ENCODE measurements at places on chromosomes 4 and X.

GRCh38 chr4:90624781-90625180, 497.6 kb downstream of the CCSER1 start:
- DNase-seq, result no peak

GRCh38 chr4:14091531-14091930, 464.0 kb upstream of the BOD1L1 start:
- DNase-seq, result no peak

- no peak for DNase-seq
These were observed 50.8 kb downstream of the LRP2BP start for GRCh38 chr4:185344743-185345538.

GRCh38 chrX:110089656-110090403, 86.9 kb downstream of the TMEM164 start:
- DNase-seq, result no peak

- DNase-seq, result no peak
These were observed 77.5 kb downstream of the HHIP start for GRCh38 chr4:144723471-144723870.

- DNase-seq, result no peak
These were observed 404.7 kb upstream of the GNPDA2 start for GRCh38 chr4:45131020-45131419.

DNA sequence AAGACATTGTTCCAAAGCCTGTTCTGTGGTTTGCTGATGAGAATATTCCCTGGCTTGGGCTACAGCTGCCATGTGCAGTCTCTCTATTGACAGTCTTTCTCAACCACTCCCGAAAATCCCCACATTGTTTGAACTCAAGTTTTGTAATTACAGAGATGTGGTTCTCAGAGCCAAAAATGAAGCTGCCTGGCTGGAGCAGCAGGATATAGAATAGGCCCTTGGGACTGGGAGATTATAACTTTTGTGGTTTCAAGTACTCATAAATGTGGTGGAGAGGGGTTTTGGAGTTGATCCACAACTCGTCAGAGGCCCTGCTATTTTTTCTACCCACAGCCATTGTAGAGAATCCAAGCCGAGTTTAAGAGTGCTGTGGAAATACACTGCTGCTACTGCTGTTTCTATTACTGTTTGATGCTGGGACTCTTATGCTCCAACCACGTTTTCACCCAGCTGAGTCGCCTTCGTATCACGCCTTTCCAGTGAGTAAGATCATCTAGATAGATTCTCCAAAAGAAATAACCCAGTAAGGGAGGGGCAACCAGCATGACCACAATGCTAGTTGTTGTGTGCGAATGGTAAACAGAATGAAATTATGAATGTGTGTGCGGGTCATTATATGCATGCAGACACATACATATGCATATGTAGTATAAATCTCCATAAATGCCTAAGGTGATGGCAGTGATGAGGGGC, 57.1 kb upstream of the ATXN3L start:
- no peak for DNase-seq

GRCh38 chrX:10741003-10741402, 120.6 kb upstream of the MID1 start:
- DNase-seq, result no peak

DNA sequence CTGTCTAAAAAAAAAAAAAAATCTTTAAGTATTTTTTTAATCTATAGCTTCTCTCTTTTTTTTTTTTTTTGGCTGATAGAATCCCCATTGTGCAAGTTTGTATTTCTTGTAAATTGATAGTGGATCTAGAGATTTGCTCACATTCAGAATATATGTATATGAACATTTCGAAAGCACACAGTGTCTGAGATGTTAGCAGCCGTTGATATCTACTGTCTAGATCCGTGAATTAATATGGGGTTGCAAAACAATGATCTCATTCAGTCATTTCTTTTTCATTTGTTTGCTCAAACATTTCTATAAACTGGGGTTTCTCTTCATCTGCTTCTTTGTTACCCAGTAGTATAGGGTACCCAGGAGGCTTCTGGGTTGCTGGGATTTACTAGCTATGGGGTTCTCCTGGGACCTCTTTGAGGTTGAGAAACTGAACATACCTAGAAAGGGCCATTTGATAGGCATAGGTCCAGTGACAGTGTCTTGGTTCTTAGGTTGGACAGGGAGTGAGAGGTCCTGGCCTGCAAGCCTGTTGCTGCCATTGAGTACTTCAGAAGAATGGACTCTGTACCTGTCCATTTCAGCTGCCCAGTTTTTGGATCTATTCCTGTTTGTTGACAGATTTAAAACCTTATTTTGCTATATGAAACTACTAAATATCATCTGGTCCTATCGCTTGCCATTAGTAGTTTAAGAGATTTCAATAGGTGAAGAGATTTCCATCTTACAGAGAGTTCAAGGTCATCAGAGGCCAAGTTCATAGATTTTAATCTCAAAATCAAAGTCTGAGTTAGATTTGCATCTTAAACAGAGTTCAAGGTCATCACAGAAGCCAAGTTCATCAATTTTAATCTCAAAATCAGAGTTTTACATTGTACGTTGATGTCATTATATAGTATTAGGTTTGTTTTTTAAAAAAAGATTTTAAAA, 50.8 kb downstream of the WWC2 start:
- no peak for DNase-seq

DNA sequence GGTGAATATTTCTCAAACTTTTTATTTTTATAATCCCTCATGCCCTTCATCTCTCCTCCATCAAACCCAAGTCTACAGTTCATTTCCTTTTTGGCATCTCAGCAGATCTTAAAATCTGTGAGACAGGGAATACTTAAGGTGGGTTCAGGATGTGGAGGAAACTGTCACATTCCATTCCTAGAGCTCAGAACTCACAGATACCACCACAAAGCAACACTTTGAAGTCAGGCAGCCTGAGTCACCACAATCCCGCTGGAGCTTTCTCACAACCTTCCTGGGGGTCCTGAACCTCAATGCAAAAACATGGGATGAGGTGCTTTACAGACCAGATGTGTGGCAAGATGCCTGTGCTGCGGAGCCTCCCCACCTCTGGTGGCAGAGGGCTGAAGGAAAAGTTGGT, 63.2 kb downstream of the HHIP start:
- no peak for DNase-seq

- DNase-seq, result no peak
These were observed 166.4 kb downstream of the ARHGAP6 start for GRCh38 chrX:11499076-11500044.

GRCh38 chr4:43049326-43049725, 156.8 kb downstream of the GRXCR1 start:
- no peak for DNase-seq

GRCh38 chr4:4948370-4948769, 70.9 kb downstream of the CYTL1 start:
- no peak for DNase-seq

- no peak for DNase-seq
These were observed 219.7 kb upstream of the NDST3 start for GRCh38 chr4:117814277-117815246.

GRCh38 chr4:158722291-158722916, 792 bp downstream of the PPID start:
- DNase-seq, result no peak

DNA sequence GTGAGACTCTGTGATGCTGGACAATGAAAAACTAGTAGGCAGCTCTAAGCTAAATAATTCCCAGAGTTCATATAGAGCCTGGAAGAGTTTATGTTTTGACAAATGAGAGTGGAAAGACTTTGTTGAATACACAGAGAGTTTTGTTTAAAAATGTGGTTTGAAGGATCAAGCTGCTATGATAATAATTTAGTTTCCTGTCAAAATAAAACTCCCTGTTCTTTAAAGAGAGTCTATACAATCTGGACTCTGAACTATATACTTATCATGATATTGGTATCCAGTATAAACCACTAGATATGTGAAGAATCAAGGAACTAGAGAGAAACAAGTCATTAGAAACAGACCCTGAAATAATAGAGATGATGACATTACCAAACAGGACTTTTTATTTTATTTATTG, 158.6 kb downstream of the C4orf33 start:
- DNase-seq, result no peak

GRCh38 chr4:139443661-139444060, 10.3 kb upstream of the RAB33B start:
- no peak for DNase-seq

- no peak for DNase-seq
These were observed at the start of gene ING2 for GRCh38 chr4:183504930-183505610. Gene ING2 (plus strand): TSS chr4:183505058. CDS start chr4:183505196, 138 bp downstream.

DNA sequence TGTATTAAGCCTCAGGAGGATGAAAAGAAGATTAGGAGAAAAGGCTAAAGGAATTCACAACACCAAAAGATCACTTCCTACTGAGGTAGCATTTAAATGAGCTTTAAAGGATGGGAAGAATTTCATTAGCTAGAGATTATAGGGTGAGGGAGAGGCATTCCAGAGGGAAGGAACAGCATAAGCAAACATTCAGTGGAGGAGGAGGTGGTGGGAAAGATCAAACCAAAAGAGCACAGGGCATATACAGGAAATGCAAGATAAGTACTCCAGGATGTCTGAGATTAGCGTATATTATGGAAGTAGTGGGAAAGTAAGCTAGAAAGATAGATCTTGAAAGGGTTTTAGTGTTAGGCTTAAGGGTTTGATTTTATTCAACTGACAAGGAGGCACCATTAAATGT, 84.8 kb downstream of the COL4A6 start:
- DNase-seq, result no peak

DNA sequence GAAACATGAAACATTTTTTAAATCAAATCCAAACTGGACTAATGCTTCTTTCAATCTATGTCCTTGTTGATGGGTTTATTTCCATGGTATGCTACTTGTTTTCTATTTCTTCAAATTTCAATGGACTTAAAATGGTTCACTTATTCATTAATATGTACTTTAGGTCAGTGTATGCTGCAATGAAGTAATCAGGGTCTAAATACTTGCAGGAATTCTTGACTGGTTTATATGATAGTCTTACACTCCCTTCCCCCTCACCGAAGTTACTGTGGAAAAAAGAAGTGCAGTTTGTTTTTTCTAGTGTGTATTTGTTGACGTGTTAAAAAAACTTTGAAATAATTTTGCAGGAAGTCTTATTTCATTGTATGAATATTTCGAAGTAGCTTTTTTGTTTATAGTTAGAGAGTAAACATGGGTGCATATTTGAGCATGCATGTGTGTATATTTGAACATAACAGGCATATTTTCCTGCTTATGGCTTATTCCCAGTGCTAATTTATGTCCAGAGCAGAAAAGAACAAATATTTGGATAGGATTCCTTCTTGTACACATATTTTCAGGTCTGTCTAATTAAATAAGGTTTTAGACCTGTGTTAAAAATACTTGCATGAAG, 65.0 kb downstream of the LIMCH1 start:
- DNase-seq, result no peak

Data from ascending aorta (tissue), 2 donors.